ENCODE measurements at places on chromosomes 11 and 22.

DNA sequence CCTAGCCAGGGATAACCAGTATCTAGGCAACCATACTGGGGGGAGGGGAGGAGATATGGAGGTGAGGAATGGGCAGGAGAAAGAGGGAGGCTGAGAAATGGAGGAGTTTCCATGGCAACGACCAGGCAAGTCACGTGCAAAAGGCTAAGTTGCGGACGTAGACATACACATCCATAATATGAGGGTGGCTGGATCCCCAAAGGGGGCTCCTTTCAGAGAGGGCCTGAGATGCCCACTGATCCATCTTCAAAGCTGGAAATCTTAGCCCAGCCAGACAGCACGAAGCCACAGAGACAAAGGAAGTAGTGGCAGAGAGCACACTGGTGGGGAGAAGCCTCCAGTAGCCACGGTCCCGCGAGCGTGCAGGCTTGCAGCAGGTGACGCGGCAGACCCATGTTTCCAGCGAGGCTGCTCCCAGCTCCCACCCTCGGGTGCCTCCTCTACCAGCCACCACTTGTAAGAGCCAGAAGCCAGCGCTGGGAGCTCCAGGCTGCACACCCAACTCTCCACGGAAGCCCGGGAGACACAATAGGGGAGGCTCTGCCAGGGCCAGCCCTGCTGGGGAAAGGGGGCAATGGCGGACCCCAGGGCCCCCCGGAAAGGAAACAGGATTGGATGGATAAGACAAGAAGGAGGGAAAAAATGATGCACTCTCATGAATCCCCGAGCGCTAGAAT lies 938 bp downstream of the FXYD6 start:
- DNase-seq, result no peak

- DNase-seq, result no peak
Observed at GRCh38 chr11:85953491-85954143, 98.4 kb downstream of the CCDC83 start.

DNA sequence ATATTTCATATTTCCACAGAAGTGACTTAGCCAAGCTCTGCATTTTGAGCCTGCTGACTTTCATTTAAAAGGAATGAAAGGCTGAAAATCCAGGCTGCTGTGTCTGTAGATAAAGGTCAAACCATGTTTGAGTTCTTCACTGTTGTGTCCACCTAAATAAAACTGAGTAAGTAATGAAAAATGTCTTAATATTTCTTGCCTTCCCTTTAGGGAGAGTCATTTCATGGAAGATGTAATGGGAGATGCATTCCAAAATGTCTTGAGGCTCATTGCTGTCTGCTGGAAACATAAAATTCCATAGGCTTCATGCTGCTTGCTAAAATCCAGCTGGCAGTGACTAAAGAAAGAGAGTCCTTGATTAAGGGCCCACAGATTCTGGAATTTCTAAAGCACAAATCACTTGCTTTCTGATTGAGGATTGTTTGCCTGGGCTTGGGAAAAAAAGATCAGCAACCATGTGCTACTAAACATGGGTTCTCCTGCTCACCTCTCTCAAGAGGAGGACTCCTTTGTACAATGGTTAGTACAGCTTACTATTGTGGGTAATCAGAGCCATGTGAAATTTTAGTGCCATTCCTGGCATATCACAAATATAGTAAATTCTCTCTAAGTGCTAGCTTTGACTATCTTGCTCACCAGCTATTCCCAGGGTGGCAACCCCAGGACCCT lies 56.9 kb downstream of the PANX1 start:
- DNase-seq, result no peak

GRCh38 chr11:102849311-102849710 lies 5.9 kb upstream of the MMP3 start:
- no peak for DNase-seq

DNA sequence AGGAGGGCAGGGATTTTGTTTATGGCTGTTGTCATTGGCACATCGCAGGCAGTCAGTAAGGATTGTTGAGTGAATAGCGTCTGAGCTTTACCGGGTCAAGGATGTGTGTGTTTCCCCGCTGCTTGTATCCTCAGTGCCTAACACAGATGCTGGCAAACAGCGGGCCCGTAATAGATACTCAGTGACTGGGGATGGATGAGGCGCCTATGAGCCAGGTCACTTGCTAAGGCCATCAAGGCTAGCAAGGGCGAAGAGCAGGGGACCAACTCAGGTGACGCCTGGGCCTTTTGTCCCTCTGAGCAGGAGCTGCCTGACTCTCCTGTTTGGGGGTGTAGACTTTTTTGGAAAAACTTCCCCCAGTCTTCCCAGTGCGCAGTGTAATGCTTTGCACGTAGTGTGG lies 118.1 kb downstream of the HIPK3 start:
- DNase-seq, result no peak

DNA sequence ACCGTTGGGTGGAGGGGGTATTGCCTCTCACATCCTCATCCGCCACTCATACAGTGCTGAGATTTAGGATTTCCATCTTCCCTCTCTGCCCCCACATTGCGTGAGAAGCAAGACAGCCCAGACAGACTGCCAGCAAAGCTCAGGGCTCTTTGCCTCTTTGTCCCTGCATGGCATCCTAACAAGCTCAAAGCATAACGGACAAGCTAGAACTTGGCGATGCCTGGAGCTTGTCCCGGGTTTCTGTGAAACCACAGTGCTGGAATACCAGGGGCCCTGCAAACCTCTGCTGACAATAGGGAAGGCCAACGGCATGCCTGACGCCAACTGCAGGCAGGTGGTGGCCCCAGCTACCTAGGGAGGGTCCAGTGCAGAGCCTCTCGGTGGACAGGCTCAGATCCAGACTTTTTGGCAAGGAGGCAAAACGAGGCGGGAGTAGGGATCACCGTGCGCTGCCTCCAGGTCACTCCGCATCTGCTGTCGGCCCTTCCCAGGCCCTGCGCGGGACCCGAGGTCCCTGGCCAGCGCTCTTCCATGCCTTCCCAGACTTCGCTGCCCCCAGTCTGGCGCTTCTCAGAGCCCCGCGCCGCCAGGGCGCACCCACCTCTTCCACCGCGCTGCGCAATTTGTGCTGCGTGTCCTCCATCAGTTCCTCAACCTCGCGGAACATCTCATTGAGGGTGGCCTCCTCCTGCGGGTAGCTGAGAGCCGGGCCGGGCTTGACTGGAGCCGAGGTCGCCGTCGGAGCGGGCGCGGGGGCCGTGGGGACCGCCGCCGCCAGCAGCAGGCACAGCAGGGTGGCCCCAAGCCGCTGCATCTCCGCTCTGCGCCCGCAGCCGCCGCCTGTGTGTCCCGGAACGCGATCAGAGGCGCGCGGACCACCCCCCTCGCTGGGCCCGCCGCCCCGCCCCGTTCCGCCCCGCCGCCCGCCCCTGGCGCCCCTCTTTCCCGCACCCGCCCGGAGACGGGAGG lies at the start of gene DKK3:
DKK3 (minus strand) TSS at position 858 of the 969 bp plus-strand sequence; CDS start at position 814, 44 bp downstream.
- DNase-seq, result no peak

GRCh38 chr22:36860821-36861659 lies at the start of gene NCF4:
Gene NCF4 (plus strand): TSS chr22:36861006. CDS start chr22:36861172, 166 bp downstream.
- no peak for DNase-seq

DNA sequence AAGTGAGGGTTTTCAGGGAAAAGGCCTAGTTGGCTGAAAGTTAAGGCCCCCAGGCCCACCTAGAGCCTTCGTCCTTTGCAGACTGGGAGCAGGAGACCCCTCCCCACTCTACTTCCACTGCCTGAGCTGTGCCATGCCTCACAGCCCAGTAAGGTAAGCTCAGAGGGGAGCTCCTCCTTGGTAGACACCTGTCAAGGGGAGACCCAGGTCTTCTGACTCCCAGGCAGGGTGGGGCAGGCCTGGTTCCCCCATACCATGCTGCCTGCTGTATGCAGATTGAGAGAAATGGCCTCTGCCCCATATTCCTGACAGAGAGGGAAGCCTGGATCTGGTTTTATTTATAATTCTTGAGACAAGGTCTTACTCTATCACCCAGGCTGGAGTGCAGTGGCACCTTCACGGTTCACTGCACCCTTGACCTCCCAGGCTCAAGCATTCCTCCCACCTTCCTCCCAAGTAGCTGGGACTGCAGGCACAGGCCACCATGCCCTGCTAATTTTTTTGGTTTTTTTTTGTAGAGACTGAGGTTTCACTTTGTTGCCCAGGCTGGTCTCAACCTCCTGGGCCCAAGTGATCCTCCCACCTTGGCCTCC lies 697 bp downstream of the RAB36 start:
- no peak for DNase-seq

All from stimulated activated CD8-positive, alpha-beta memory T cell treated with anti-CD3 and anti-CD28 coated beads, Interleukin-4, amount 100 ng/mL, for 4 hours (primary cell).